ENCODE measurements at places on chromosomes 3 and 15.

GRCh38 chr3:12349895-12350811 is 61.3 kb downstream of the PPARG start:
- DNase-seq = no peak

GRCh38 chr15:89660556-89660955 is 5.3 kb upstream of the KIF7 start:
- DNase-seq = no peak

- DNase-seq = no peak
These were observed 14.5 kb downstream of the SEMA3G start for GRCh38 chr3:52430416-52430810.

- DNase-seq = no peak
These were observed 39.4 kb downstream of the TMCO5A start for GRCh38 chr15:37973856-37974255.

GRCh38 chr3:124811436-124811835 is 75.7 kb downstream of the ITGB5 start:
- DNase-seq = no peak

DNA sequence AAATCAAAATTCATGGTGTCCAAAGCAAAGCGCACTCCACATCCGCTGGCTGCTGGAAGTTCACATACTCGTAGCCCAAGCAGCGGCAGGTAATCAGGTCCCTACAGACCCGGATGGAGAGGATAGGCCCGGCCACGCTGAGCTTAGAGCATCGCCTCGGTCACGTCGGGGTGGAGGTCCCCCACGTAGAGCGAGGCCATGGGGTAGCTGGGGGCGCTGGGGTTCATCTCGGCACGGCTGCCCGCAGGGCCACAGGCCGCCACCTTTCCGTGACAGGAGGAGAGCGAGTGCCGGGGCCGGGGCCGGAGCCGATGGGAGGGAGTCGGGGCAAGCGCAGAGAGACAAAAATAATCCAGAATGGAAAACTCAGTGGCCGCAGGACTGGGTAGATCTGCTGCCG is 16.1 kb upstream of the STRIT1 start:
- no peak for DNase-seq

DNA sequence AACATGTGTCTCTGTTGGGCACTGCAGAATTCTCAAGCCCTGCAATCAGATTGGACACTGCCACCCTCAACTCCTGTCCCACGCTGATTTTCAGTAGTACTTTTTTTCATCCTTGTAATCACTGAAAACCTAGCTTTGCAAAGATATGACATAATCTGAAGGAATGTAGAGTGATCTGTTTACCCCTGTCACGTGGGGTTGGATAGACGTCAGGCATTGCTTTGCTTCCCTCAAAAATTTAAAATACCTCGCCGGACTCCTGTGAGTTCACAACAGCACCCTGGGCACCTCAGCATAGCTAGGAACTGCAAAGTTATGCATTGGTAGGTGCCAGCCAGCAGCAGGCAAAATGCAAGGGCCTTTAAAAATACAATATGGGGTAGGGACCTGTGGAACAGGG is 71.1 kb upstream of the OXTR start:
- no peak for DNase-seq

DNA sequence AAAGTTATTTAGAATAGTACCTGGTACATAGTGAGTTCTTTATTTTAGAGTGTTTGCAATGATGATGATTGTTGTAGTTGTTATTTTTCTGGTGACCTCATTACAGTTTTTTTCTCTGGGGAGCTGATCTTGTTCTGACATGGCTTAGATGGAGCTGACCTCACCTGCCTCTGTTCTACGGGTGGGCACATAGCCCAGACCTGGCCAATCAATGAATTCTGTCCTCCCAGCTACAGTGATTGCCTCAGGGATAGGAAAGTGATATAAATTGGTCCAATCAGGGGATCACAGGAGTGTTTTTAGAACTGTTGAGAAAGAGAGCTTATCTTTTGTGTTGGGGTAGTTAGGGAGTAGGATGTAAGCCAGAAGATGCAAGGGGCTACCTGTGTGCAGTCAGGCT is 3.2 kb upstream of the NANOGP8 start:
- no peak for DNase-seq

GRCh38 chr3:131896285-131896684 is 138.5 kb downstream of the CPNE4 start:
- no peak for DNase-seq

- no peak for DNase-seq
These were observed 8.0 kb upstream of the CCDC33 start for GRCh38 chr15:74227968-74228722.

DNA sequence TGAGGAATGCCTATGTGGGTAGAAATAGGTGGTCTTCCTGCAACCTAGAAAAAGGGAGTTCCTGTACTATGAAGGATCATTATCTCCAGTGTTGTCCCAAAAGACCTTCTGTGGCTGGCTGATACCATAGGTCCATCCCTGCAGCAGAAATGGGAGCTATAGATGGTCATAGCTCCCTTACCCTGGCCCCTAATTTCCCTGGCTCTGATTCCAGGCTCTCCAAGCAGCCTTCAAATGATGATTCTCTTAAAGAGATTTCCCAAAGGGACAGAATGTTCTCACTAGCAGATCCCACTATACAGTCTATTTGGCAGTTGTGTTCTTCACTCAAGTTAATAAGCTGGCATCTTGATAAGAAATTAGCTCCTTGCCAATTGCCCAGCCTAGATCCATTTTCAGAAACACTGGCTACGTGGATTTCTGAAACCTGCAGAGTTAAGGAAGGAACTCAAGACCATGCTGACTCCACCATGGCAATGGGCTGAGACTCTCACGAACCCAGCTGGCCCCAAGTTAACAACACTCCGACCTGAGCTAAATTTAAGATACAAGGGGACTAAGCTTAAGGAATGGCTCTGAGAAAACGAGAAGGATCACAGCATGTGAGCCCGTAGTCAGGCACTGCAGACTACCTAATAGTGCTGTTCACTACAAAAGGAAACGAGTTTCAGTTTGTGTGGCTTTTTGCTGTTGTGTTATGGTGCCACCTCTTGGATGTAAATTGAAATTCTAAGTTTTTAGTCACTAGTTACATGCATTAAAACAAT is 11.4 kb downstream of the C15orf40 start:
- peak; percentile 10 for DNase-seq

DNA sequence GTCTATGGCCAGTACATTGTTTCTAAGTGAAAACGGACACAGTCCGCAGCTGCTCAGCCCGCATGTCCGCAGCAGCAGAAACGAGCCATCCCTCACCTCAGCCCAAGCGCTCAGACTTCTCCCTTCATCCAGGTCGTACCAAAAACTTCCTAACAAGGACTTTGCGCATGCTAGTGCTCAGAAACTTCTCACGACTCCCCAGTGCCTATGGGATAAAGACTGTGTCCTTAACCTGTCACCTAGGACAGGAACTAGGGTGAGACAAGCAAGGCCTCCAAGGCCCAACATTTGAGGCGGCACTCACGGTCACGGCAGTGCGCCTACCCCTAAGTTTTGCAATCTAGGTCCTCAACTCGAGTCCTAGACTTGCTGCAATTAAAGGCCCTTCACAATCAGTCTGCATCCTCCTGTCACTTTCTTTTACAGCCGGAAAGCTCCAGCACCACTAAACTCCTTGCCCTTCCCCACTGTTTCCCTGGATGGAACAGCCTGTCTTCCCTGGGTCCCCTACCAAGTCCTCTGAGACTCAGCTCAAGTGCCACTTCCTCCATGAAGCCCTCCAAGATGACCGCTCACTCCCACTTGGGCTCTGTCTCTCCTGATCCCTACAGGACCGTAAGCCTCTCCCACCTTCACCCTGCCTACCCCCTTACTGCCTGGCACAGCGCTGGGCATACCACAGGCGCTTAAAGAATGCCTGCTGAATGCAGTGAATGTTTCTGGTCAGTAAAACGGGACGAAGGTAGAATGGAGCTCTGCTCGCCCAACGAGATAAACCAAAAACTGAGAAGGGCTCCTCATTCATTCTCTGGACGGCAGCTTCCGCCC is 1.2 kb downstream of the CLN6 start:
- no peak for DNase-seq

DNA sequence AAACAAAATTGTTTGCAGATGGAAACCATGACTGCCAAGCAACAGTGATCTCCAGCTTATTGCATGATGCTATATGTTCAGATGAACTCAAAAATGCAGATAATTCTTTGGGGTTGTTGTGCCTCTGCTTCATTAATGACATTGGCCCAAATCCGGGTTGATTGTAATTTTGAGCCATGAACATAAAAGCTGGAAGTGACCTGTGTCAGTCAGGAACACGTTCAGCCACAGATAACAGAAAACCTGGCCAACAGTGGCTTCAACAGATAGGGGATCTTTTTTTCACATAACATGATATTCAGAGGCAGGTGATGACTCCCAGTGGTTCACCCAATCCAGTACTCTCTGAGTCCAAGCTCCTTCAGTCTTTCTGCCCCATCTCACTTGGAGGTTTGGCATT is 76.9 kb upstream of the EIF1B start:
- no peak for DNase-seq

Data from stimulated activated CD4-positive, alpha-beta T cell treated with anti-CD3 and anti-CD28 coated beads, Interleukin-2, amount 100 ng/mL, for 4 hours (primary cell).